ENCODE measurements at places on chromosomes 3 and 15. TPM values are rescaled to one million over a fixed set of nuclear protein-coding genes. Genes with fewer than 3 reads are reported as not detected.

The TBC1D23 gene
- total RNA-seq = 36.5 TPM

The CNTN3 gene
- total RNA-seq = 3.3 TPM

The SOX14 gene
- total RNA-seq = not detected

The DNAH12 gene
- 0.11 TPM for total RNA-seq

The RAD51 gene
- total RNA-seq = 4.7 TPM

The ZDHHC19 gene
- total RNA-seq = not detected

The MEIS2 gene
- 36.1 TPM for total RNA-seq

The CCDC39 gene
- total RNA-seq = not detected

The MTHFS gene
- total RNA-seq = 9.3 TPM

The GP5 gene
- total RNA-seq = not detected

The C3orf33 gene
- 0.98 TPM for total RNA-seq

The EID1 gene
- 127 TPM for total RNA-seq

The GP9 gene
- not detected for total RNA-seq

The ELL3 gene
- total RNA-seq = 2.9 TPM

The SLC28A2 gene
- total RNA-seq = not detected

The SIDT1 gene
- total RNA-seq = not detected

The ZIC1 gene
- total RNA-seq = not detected

The CLEC3B gene
- total RNA-seq = not detected

The SPPL2A gene
- 38.5 TPM for total RNA-seq

The SKOR1 gene
- total RNA-seq = 0.79 TPM

The COL7A1 gene
- total RNA-seq = 678 TPM

The SCAMP5 gene
- 0.39 TPM for total RNA-seq

The ITGA11 gene
- total RNA-seq = 0.79 TPM

The CLDN16 gene
- total RNA-seq = not detected

The FES gene
- 40.8 TPM for total RNA-seq

The CELF6 gene
- 0.11 TPM for total RNA-seq

The TMEM212 gene
- total RNA-seq = not detected

The LMAN1L gene
- total RNA-seq = 0.11 TPM

The SMCO1 gene
- not detected for total RNA-seq

The B3GALNT1 gene
- 14.6 TPM for total RNA-seq

The PARP6 gene
- 31.9 TPM for total RNA-seq

The NDUFAF3 gene
- 43.8 TPM for total RNA-seq

The SOX2 gene
- total RNA-seq = not detected

The ZWILCH gene
- 9.8 TPM for total RNA-seq

The SPSB4 gene
- total RNA-seq = 0.39 TPM

The SEMA3G gene
- total RNA-seq = not detected

The NKTR gene
- 124 TPM for total RNA-seq

The KCNMB2 gene
- not detected for total RNA-seq

The PRSS50 gene
- total RNA-seq = 0.54 TPM

The LOXL1 gene
- total RNA-seq = 11.4 TPM

The DNAH1 gene
- total RNA-seq = 7.9 TPM

The FBXO40 gene
- total RNA-seq = not detected

The SLC9C1 gene
- total RNA-seq = not detected

The PARP9 gene
- 6.7 TPM for total RNA-seq

The TRAT1 gene
- total RNA-seq = not detected

The IQCH gene
- total RNA-seq = 4.3 TPM

The LRRC15 gene
- total RNA-seq = under 0.01 TPM

The NPAP1 gene
- not detected for total RNA-seq

The ROPN1B gene
- not detected for total RNA-seq

The UCN2 gene
- 61.6 TPM for total RNA-seq

The ABCC5 gene
- 10.7 TPM for total RNA-seq

The DPPA4 gene
- total RNA-seq = not detected

The GOLGA8K gene
- 0.39 TPM for total RNA-seq

The SLC12A1 gene
- not detected for total RNA-seq

The CYP8B1 gene
- not detected for total RNA-seq

The SCAANT1 gene
- total RNA-seq = not detected

The NPTN gene
- 75.8 TPM for total RNA-seq

The DAZL gene
- total RNA-seq = under 0.01 TPM

The IGSF11 gene
- total RNA-seq = 0.11 TPM

Data from placental epithelial cell (primary cell).